ENCODE measurements at places on chromosomes 6 and 20.

DNA sequence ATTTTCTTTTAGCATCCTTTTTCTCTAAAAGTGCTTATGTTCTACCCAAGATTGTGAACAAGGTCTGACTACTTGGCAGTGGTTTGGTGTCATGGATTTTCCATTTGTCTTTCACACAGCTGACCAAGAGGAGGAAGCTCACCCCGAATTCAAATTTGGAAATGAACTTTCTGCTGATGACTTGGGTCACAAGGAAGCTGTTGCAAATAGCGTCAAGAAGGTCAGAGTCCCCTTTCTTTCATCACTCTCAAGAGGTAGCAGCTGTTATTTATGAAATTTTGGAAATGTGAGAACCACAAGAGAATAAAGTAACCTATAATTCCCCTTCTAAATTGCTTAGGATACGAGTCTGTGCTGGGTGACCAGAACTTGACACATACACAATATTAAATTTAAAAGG lies 113.0 kb upstream of the LAMP5 start:
- DNase-seq: no peak

DNA sequence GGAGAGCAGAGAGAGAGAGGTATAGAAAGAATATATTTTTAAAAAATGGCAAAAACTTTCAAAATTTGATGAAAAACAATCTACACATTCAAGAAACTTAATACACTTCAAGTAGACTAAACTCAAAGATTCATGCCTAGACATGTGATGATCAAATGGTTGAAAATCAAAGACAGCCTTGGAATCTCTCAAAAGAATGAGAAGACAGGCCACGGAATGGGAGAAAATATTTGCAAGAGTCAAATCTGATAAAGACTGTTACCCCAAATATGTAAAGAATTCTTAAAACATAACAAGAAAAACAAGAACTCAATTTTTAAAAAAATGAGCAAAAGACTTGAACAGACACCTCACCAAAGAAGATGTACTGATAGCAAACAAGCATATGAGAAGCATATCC lies 49.7 kb downstream of the THEMIS start:
- peak; percentile 49 for DNase-seq

- no peak for DNase-seq
These were observed 48.9 kb downstream of the ATXN1 start for GRCh38 chr6:16712255-16712930.

DNA sequence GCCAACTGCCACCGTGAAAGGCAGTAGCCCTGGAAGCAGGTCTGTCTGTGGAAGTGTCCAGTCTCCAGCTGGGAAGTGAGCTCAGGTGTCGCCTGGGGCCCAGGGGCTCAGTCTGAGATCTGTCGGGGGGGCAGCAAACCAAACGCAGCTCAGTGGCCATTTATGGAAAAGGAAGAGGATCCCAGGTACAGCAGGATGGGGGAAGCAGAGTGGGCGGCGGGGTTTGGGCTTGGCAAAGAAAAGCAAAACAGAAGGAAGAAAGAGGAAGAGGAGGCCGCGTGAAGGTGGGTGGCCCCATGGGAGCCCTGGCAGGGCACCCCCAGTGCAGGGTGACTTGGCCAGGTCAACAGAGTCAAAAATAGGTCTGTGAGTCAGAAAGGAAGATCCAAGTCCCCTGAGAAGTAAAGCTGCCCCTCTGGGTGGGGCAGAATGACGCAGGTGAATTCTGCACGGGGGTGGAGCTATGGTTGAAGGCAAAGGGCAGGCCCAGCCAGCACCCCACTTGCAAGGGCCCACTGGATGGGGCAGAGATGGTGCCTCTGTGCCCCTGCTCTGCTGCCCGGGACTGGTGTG lies 5.3 kb downstream of the PXDC1 start:
- DNase-seq: no peak

GRCh38 chr6:5142915-5143314 lies 57.8 kb downstream of the PPP1R3G start:
- DNase-seq: no peak

GRCh38 chr6:162032620-162033019 lies 694.9 kb downstream of the PRKN start:
- peak; percentile 87 for DNase-seq

DNA sequence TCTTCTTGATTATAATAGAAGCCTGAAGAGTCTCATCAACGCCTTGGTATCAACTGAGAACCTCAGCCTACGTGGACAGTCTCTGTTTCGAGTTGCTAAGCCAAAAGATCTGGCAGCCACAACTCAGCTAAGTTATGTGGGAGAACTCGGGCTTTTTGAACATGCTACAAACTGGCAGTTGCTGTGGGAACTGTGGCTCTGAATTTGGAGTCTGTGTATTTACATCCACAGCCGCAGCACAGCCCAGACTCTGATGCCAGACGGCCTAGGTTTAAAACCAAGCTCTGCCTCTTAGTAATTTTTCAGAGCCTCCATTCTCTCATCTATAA lies 35.8 kb downstream of the RIPOR2 start:
- DNase-seq: peak; percentile 52

DNA sequence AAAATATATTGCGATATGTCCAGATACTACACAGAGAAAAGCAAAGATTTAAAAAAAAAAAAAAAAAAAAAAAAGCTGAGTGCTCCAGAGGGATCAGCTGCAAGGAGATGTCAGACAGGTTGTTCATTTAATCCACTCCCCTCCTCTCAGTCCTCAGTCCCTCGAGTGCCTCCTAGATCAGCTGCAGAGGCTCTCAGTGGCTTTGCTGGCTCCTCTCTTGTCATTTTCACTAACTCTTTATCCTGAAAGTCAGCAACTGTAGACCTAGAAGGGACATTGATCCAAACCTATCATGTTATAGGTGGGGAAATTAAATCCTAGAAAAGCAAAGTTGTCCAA lies 61.6 kb downstream of the KIAA0319 start:
- no peak for DNase-seq

GRCh38 chr6:131688286-131688685 lies 12.9 kb downstream of the OR2A4 start:
- no peak for DNase-seq

- no peak for DNase-seq
These were observed 68.8 kb downstream of the UTRN start for GRCh38 chr6:144353871-144354314.

GRCh38 chr6:35218021-35218420 lies 4.3 kb downstream of the SCUBE3 start:
- DNase-seq: peak; percentile 31

GRCh38 chr6:89347825-89348224 lies 4.7 kb downstream of the UBE2J1 start:
- no peak for DNase-seq

- peak; percentile 57 for DNase-seq
These were observed 391.1 kb upstream of the HSF2 start for GRCh38 chr6:122008101-122008999.

GRCh38 chr6:11784341-11784740 lies 5.7 kb upstream of the ADTRP start:
- DNase-seq: no peak

- DNase-seq: peak; percentile 9
These were observed 136.4 kb upstream of the PTPN1 start for GRCh38 chr20:50373674-50374286.

- no peak for DNase-seq
These were observed 9.4 kb upstream of the PERP start for GRCh38 chr6:138116661-138116999.

DNA sequence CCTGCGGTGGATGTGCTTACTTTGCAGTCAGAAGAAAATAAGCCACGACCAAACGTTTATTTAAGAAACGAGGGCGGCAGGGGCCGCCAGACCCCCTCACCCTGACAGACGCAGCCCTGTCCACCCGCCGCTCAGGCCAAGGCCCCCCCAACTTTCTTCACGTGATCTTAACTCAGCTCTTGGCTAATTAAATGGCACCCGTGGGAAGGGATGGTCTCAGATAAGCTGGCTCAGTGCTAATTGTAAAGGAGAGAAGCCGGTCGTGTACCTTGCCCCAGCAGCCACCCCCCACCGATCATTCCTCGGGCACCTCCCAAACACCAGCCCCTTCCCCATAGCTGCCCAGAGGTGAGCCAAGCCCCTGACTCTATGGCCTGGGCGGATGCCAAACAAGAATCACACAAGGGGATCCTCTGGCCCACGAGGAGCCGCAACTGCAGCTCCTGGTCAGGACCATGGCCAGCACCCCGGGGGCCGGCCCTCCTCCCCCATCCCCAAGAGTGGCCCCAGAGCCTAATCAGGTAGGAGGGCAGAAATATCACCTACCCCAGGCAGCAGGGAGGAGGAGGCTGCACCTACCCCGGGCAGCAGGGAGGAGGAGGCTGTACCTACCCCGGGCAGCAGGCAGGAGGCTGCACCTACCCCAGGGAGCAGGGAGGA lies 11.2 kb downstream of the KCNQ2 start:
- DNase-seq: no peak

GRCh38 chr6:165266191-165266590 lies 43.2 kb downstream of the C6orf118 start:
- no peak for DNase-seq

- DNase-seq: peak; percentile 86
These were observed 90.4 kb upstream of the MCHR2 start for GRCh38 chr6:100084316-100084990.

GRCh38 chr20:309306-309840 lies 12.0 kb downstream of the ZCCHC3 start:
- no peak for DNase-seq

DNA sequence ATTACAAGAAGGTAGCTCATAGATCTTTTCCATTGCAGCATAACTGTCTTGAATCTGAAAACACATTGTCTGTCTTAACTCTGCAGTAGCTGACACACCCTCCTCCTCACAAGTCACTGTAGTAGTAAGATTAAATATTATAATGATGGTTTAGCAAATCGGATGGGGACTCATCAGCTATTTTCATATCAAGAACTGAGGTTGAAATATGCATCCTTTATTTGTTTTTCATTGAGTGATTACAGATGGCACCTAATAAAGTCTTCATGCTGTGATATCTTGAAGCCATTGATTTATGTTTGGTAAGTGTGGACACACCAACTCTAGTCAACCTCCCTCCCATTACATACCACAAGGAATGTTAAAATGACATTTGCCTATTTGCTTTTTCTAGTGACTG lies 267.4 kb upstream of the TAB2 start:
- DNase-seq: no peak

DNA sequence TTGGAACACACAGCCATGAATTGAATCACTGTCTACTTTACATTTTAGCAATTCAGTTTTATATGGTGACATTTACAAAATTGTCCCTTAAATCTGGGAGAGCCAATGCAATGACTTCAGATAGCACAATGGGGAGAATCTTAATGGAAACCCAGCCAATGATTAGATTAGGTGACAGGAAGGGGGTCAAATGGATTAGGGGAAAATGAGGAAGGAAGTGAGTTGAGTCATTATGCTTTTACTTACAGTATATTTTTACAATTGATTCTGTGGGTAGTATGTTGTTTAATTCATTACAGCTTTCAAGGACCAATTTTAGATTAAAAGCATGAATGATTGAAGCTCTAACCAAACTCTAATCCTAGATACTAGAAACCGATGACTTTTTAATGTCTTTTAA lies 229.8 kb downstream of the SOX4 start:
- DNase-seq: no peak

DNA sequence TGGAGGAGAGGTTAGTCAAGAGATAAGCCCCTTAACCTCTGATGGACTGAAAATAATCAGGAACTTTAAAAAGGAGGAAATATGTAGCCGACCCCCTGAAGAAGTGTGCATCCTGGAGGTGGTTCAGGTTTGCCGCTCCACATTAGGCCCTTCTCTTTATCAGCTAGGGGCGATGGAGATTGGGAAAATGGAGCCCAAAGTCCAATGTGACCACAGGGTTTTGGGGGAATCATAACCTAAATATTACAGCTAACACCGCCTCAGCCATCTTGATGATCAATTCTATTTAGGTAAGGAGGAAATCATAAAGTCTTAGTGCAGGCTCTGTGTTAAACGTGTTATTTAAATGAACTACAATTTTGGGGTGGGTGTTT lies 1.2 kb downstream of the OGFRL1 start:
- no peak for DNase-seq

GRCh38 chr6:6556738-6557503 lies 31.6 kb upstream of the LY86 start:
- no peak for DNase-seq

DNA sequence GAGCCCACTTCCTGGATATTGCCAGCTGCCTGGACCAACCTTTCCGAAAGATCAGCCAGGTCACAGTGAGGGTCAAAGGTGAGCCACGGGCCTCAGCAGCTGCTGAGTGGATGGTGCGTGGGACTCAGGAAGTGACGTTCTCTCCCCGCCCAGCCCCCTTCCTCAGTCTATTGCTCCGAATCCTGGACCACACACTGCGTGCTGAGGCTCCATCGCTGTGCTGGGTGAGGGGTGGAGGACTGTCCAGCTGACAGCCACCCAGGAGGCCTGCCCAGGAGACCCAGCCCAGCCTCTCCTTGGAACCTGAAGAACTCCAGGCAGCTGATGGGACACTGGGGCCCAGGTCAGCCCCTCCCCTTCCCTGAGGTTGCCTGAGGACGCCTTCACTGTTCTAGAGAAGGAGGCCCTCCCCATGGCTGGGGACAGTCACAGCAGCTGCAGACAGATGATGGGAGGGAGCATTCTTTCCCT lies 94.4 kb upstream of the CD93 start:
- DNase-seq: no peak

DNA sequence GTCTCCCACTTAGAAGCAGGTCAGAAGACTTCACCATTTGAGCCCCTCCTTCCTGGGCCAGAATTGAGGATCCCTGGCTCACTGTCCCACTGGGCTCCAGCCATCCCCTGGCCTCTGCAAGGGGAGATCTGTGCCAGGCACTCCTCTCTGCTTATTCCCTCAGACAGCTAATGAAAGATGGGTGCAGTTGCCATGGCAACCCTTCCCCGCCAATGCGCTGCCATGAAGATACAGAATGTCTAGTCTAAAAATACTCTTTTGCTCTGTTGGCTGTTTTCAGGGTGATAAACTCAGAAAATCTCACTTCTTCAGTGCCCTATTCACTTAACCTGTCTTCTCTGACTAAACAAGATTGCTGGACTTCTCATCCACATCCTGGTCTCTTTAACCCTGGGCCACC lies 13.6 kb upstream of the TTLL2 start:
- no peak for DNase-seq

DNA sequence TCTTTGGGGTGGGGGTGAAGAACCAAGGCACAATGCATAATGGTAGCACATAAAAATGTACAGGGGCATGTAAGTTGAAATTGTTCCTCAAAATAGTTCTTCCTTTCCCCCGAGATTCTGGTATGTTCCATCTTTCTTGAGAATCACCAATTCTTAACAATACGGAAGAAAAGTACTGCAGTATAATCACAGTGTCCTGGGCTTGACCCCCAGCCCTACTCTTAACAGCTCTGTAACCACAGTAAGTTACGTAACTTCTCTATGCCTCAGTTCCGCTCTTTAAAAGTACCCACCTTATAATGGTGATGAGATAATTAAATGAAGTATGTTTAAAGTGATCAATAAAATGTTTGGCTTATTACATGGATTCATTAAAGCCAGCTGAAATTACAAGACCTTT lies 104.5 kb downstream of the SMLR1 start:
- no peak for DNase-seq

Data from astrocyte (in vitro differentiated cells and primary cell).